ENCODE measurements at places on chromosomes 12 and 14. TPM values are rescaled to one million over a fixed set of nuclear protein-coding genes. Genes with fewer than 3 reads are reported as not detected.

Gene OR4E2
- not detected for total RNA-seq

Gene RTN1
- total RNA-seq, result 0.22 TPM

Gene RABGGTA
- 45.2 TPM for total RNA-seq

Gene AKAP3
- total RNA-seq, result 3.5 TPM

Gene RPGRIP1
- total RNA-seq, result 0.22 TPM

Gene STYK1
- not detected for total RNA-seq

Gene C14orf180
- not detected for total RNA-seq

Gene PAPLN
- 1.6 TPM for total RNA-seq

Gene ZNF891
- total RNA-seq, result 0.44 TPM

Gene C1S
- 40.7 TPM for total RNA-seq

Gene AMIGO2
- 77.7 TPM for total RNA-seq

Gene PAH
- total RNA-seq, result not detected

Gene PLCZ1
- total RNA-seq, result not detected

Gene TAS2R46
- total RNA-seq, result 3.5 TPM

Gene PCBP2
- 257 TPM for total RNA-seq

Gene SPSB2
- 8.2 TPM for total RNA-seq

Gene IPO4
- total RNA-seq, result 87.8 TPM

Gene ST8SIA1
- under 0.01 TPM for total RNA-seq

Gene OAS2
- total RNA-seq, result 5.0 TPM

Gene KRT2
- total RNA-seq, result not detected

Gene ABCC9
- 0.22 TPM for total RNA-seq

Gene ASIC1
- 0.72 TPM for total RNA-seq

Gene RAB21
- total RNA-seq, result 23.0 TPM

Gene GRIP1
- total RNA-seq, result 0.44 TPM

Gene GALC
- total RNA-seq, result 24.2 TPM

Gene TAS2R7
- not detected for total RNA-seq

Gene HOXC6
- total RNA-seq, result 4.8 TPM

Gene FOXN4
- not detected for total RNA-seq

Gene GMFB
- total RNA-seq, result 114 TPM

Gene TTC9
- under 0.01 TPM for total RNA-seq

Gene EXD2
- 16.6 TPM for total RNA-seq

Gene KIF26A
- 0.14 TPM for total RNA-seq

Gene CRIP1
- total RNA-seq, result 7.3 TPM

Gene AGAP2
- 0.29 TPM for total RNA-seq

Gene RFX4
- not detected for total RNA-seq

Gene SIX6
- not detected for total RNA-seq

Gene SRRM4
- total RNA-seq, result not detected

Gene MMP19
- 11.2 TPM for total RNA-seq

Gene C12orf42
- not detected for total RNA-seq

Gene CLEC12A
- not detected for total RNA-seq

Gene PLEKHD1
- not detected for total RNA-seq

Gene OTOGL
- total RNA-seq, result 0.14 TPM

Gene ACSM4
- total RNA-seq, result not detected

Gene KRT77
- not detected for total RNA-seq

Gene KLRD1
- 0.22 TPM for total RNA-seq

Gene SLC16A7
- 31.9 TPM for total RNA-seq

Gene NXPH4
- total RNA-seq, result 1.8 TPM

Gene TEX52
- not detected for total RNA-seq

Gene KRT71
- total RNA-seq, result not detected

Gene CYP46A1
- not detected for total RNA-seq

Gene ADGRD1
- total RNA-seq, result not detected

Gene ANO4
- 4.9 TPM for total RNA-seq

Gene RHEBL1
- total RNA-seq, result 1.6 TPM

Gene PRKAB1
- 21.7 TPM for total RNA-seq

Gene CPM
- total RNA-seq, result 7.3 TPM

Measured in placental pericyte (primary cell).